ENCODE measurements at places on chromosomes 5 and 9.

- no peak for DNase-seq
- peaks cover 42% of the 10 kb centered on the region for H3K27me3 ChIP-seq
- H3K4me3 ChIP-seq = no peak overlapping the region
- no peak overlapping the region for H3K27ac ChIP-seq
- no peaks in the 10 kb centered on the region for H3K36me3 ChIP-seq
These were observed 76.8 kb upstream of the SIMC1 start for GRCh38 chr5:176161431-176161830.

- H3K27ac ChIP-seq = no peak overlapping the region
- no peak overlapping the region for H3K4me3 ChIP-seq
- no peak for DNase-seq
These were observed 55.4 kb downstream of the CTSL start for GRCh38 chr9:87781331-87781730.

DNA sequence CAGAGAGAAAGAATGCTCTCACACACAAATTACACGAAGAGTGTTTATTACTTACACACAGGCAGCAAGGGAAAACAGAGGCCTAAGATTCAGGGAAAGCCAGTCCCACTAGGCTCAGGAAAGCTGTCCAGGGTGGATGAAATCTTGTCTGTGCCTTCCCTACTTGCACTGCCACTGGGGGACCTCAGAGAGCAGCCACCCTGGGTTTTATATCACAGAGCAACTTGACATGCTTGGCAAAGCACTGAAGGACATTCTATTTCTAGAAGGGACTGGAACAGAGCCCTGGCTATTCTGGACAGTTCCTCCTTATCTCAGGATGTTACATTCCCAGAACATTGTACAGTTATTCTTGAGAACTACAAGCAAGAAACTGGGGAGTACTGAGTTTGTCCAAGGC is 7.5 kb upstream of the PRSS3 start:
- no peak for DNase-seq
- peaks cover 48% of the 10 kb centered on the region for H3K27me3 ChIP-seq
- H3K4me3 ChIP-seq = no peak overlapping the region
- H3K36me3 ChIP-seq = no peaks in the 10 kb centered on the region
- no peaks in the 10 kb centered on the region for H3K4me1 ChIP-seq
- H3K27ac ChIP-seq = no peak overlapping the region

DNA sequence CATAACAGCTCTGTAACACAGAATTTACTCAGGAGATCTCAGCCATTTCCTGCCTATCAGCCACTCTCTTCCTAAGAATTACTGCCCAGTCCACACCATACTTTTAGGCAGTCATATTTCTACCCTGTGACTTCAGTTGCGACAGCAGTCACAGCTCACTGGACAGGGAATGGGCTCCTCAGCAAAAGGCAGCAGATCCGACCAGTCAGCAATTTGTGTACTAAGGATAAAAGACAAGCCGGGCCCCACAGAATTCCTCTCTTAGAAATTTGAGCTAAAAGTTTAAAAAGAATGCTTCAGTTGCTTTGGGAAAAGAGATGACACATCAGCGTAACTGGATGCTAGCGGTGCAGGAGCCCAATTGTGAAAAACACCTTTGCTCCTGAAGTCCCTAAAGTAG is 172.1 kb downstream of the ENC1 start:
- no peak overlapping the region for H3K27ac ChIP-seq
- no peak overlapping the region for H3K4me3 ChIP-seq
- no peaks in the 10 kb centered on the region for H3K4me1 ChIP-seq
- H3K27me3 ChIP-seq = peaks cover 5% of the 10 kb centered on the region

GRCh38 chr9:108934323-108934893 is at the start of gene ABITRAM:
Gene ABITRAM (plus strand): TSS chr9:108934400. CDS start chr9:108934487, 87 bp downstream.
- no peaks in the 10 kb centered on the region for H3K27me3 ChIP-seq
- H3K4me3 ChIP-seq = peak within 1 kb of the TSS; percentile 97
- H3K36me3 ChIP-seq = peaks cover 10% of the 10 kb centered on the region
- H3K27ac ChIP-seq = peak within 1 kb of the TSS; percentile 95
- peaks cover 22% of the 10 kb centered on the region for H3K4me1 ChIP-seq

GRCh38 chr9:124045076-124045829 is 33.7 kb downstream of the LHX2 start:
- no peak for DNase-seq
- no peak overlapping the region for H3K4me3 ChIP-seq
- no peaks in the 10 kb centered on the region for H3K36me3 ChIP-seq
- H3K27me3 ChIP-seq = peaks cover 60% of the 10 kb centered on the region

GRCh38 chr9:99964336-99964735 is 57.9 kb downstream of the STX17 start:
- DNase-seq = no peak
- H3K36me3 ChIP-seq = peaks cover 33% of the 10 kb centered on the region
- H3K4me1 ChIP-seq = no peaks in the 10 kb centered on the region
- H3K4me3 ChIP-seq = no peak overlapping the region

DNA sequence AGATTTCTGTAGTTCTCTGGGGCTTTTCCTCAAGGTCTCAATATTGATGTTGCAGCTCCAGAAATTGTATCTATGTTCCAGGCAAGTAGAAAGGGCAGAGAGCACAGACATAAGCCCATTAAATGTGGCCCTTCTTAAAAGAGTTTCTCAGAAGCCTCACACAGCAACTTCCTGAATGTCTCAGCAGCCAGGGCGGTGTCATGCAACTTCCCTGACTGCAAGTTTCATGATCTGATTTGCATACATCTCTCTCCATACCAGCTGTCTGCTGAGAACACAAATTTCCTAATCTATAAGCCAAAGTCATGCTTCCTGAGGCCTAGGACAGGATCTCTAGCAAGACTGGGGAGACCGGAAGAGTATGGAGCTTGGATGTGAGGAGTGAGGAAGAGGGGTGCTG is 13.0 kb downstream of the RGS7BP start:
- DNase-seq = no peak
- H3K27ac ChIP-seq = no peak overlapping the region
- no peaks in the 10 kb centered on the region for H3K36me3 ChIP-seq

DNA sequence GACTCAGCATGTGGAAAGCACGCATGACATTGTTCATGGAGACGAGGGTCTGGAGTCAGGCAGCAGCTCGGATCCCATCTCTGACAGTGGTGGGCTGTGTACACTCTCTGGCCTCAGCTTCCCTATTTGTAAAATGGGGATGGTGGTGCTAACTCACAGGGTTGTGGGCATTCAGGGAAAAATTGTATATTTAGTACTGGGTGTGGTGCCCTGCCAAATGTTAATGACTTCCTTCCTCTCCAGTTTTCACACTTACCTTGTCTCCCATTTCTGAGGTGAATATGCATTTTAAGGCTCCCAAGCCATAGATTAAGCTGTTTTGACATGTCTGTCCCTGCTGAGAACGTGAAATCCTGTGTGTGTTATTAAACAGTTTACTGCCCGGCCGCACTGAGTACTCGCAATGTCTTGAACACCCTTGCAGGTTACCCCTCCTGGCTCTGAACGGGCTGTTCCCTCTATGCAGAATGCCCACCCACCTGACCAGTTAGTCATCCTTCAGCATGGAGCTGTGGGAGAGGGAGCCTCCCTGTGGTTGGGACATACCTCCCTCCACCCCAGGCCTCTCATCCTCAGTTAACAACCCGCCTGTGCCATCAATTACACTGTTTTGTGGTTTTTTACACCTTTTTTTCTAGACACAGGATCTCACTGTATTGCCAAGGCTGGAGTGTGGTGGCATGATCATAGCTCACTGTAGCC is 25.8 kb downstream of the TJP2 start:
- no peak for DNase-seq
- peaks cover 23% of the 10 kb centered on the region for H3K4me1 ChIP-seq
- H3K36me3 ChIP-seq = no peaks in the 10 kb centered on the region
- no peaks in the 10 kb centered on the region for H3K27me3 ChIP-seq

DNA sequence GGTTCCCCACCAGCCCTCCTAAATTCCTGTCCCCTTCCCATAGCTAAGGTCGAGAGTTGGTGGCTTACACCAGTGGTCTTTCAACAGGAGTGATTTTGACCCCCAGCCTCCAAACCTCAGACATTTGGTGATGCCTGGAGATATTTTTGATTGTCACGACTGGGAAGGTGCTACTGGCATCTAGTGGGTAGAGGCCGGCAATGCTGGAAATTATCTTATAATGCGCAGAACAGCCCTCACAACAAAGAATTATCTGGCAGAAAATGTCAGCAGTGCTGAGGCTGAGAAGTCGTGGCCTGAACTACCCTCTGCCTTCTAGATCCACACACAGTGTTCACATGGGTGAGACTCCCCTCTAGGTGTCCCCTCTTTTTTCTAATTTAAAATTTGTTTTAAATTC is 69.6 kb downstream of the IL31RA start:
- no peaks in the 10 kb centered on the region for H3K36me3 ChIP-seq
- no peak for DNase-seq
- no peak overlapping the region for H3K4me3 ChIP-seq
- H3K27me3 ChIP-seq = no peaks in the 10 kb centered on the region
- H3K27ac ChIP-seq = no peak overlapping the region
- peaks cover 23% of the 10 kb centered on the region for H3K4me1 ChIP-seq

DNA sequence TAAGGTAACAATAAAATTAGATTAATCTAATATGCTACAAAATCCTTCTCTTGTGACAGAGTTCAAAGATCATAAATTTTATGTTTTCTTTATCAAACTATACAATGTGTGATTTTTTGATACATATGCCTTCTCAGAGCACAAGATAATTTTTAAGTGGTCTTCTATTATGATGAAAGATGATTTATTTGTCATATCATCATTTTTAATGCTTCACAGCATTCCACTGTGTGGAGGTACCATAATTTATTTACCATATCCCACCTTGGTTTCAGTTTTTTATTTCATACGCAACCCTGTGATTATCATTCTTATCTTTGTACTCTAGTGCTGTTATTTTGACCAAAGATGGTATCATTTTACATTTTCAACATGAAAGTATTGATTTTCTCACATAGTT is 41.7 kb downstream of the POLK start:
- H3K27me3 ChIP-seq = no peaks in the 10 kb centered on the region
- DNase-seq = no peak
- no peak overlapping the region for H3K4me3 ChIP-seq
- H3K27ac ChIP-seq = no peak overlapping the region
- H3K36me3 ChIP-seq = peaks cover 65% of the 10 kb centered on the region

DNA sequence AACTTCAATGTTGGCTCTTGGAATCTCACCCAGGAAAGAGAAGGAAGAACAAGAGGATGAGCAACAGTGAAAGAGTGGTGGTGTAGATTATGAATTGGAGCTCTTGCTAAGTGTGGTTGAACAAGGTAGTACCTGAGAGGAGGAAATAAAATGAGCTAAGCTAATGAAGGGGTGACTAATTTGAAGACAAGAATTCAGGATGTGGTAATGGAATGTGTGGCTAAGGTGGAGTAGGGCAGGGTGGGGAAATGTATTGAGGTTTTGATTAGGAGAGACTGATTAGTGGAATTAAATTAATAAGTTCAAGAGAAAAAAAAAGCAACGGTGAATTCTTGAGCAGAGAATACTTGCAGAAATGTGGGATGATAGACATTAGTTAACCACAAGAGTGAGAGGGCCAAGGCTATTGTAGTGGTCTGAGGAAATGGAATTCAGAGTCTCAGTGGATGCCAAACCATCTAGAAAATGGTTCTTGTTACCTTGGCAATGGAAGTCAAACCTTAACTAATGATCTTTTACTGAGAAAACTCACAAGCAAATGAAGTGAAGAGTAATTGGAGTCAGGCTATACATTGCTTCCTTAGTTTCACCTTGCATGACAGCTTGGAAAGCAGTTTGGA is 648.3 kb upstream of the ZNF608 start:
- no peaks in the 10 kb centered on the region for H3K27me3 ChIP-seq
- H3K36me3 ChIP-seq = no peaks in the 10 kb centered on the region
- no peak for DNase-seq
- no peaks in the 10 kb centered on the region for H3K4me1 ChIP-seq

DNA sequence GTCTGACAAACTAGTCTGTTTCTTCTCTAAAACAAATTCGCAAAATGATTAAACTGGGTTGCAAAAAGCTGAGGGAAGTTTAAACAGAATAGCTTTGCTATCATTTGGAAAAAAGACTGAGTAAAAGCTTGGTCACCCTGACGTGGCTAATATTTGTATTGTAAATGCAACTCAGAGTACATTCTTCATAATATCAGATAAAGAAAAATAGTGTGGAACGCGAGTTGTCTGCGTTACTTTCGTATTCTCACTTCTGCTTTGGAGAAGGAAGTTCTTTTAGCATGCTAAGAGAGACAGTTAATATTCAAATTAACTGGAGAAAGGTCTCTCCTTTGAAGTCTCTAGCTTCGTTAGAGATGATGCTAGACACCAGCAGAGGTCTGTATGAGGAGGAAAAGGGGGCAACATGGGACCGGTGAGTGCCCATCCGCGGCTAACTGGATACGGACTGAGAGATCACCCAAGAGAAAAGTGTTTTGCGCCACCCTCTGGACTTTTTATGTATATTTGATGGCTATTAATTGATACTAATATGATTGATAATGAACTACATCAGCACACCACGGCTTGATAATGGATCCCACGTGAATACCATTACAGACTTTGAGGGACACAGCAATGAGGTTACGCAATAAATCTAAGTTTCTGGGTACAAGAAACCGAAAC is 2.9 kb upstream of the CNTRL start:
- H3K27ac ChIP-seq = peak overlapping the region; percentile 88
- peak overlapping the region; percentile 85 for H3K4me3 ChIP-seq
- DNase-seq = no peak
- peaks cover 9% of the 10 kb centered on the region for H3K36me3 ChIP-seq
- peaks cover 38% of the 10 kb centered on the region for H3K4me1 ChIP-seq

DNA sequence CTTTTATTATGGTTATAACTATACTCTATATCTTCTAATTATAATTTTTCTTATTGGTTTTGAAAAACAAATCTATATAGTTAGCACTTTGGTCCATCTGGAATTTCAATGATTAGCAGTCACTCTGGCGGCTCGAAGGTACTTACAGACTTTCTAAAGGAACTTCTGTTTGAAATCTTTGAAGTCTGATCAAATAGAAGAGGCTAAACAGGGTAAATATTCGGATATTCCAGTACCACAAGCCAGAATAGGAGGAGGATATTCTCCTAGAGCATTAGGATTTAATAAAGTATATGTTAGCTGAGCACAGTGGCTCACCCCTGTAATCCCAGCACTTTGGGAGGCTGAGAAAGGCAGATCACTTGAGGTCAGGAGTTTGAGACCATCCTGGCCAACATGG is 38.7 kb upstream of the HSD17B3 start:
- no peaks in the 10 kb centered on the region for H3K27me3 ChIP-seq
- no peak overlapping the region for H3K27ac ChIP-seq
- no peak for DNase-seq

- H3K27me3 ChIP-seq = no peaks in the 10 kb centered on the region
- H3K27ac ChIP-seq = no peak overlapping the region
- DNase-seq = no peak
These were observed 247.2 kb downstream of the KIF4B start for GRCh38 chr5:155260798-155261197.

DNA sequence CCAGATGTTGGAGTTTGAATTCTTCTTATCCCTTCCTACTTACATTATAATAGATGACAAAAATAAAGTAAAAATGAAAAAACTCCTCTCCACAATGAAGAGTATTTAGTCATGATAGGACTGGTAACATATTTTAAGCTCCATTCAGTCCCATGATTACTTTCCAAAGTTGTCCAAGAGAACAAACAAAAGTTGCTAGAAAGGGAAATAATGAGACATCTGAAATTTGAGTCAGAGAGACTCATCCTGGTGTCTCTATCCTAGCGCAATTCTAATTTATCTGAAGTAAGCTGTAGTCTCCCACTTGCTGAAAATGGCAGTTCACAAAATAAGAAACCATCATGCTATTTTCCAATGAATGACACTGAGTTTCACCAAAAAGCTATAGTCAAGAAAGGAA is 152.2 kb downstream of the BNC2 start:
- no peak overlapping the region for H3K4me3 ChIP-seq
- no peaks in the 10 kb centered on the region for H3K36me3 ChIP-seq

- H3K4me3 ChIP-seq = no peak overlapping the region
- H3K27me3 ChIP-seq = no peaks in the 10 kb centered on the region
- no peak overlapping the region for H3K27ac ChIP-seq
- no peaks in the 10 kb centered on the region for H3K36me3 ChIP-seq
These were observed 79.6 kb downstream of the GHR start for GRCh38 chr5:42502613-42503470.
